ENCODE measurements at places on chromosomes 5 and 9. TPM values are rescaled to one million over a fixed set of nuclear protein-coding genes. Genes with fewer than 3 reads are reported as not detected.

CNTFR gene
- polyA plus RNA-seq, result not detected

SPINK5 gene
- 0.09 TPM for polyA plus RNA-seq

DNA sequence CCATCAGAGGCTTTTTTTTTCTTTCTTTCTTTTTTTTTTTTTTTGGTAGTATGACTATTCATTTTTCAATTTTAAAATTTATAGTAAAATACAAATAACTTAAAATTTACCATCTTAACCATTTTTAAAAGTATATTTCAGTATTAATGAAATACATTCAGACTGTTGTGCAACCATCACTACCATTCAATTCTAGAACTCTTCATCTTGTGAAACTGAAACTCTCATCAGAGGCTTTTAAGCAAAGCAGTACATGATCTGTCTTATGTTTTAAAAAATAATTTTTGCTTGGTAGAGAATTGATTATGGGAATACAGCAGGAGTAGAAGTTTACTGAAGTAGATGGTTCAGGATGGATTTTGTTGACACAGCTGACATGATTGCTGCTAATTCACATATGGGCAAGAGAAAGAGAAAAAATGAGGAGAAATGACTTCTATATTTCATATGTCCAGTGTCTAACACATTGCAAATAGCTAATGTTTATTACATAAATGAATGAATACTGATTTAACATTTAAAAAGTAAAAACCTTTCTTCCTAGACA is 13.4 kb downstream of the ELOVL7 start:
- no peak for DNase-seq

DNA sequence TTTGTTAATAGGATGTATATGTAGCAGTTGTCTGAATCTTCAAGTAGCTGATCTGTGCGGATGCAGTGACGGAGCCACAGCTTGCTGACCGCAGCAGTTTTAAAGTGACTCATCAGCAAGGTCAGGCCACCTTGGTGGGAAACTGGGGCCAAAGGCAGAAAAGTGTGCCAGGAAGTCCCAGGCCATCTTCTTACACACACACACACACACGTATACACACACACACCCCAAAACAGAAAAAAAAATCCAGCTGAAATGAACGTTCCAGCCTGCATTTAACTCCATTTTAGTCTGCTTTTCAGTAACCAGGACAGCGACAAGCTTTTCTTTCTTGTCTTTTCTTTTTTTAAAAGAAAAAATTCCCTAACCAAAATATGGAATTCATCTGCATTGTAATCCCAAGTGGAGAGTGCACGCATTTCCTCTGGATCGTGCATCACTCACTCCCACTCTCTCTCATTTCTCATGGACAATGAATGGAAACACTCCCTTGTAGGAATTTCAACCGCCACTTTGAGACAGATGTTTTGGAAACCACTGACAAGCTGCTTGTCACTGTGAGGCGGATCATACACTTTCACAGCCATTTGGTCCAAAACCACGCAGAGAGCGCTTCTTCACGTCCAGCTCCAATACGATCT is 103.9 kb downstream of the LHFPL2 start:
- DNase-seq, result no peak

All from mammary epithelial cell (primary cell).